ENCODE measurements at places on chromosomes 1 and 21. TPM values are rescaled to one million over a fixed set of nuclear protein-coding genes. Genes with fewer than 3 reads are reported as not detected.

- no peaks in the 10 kb centered on the region for H3K27me3 ChIP-seq
- H3K4me1 ChIP-seq, result peaks cover 29% of the 10 kb centered on the region
- H3K36me3 ChIP-seq, result no peaks in the 10 kb centered on the region
- no peak overlapping the region for H3K4me3 ChIP-seq
Observed at GRCh38 chr1:8031176-8031785, 5.2 kb upstream of the ERRFI1 start.

GIPC2 gene
- total RNA-seq, result 3.0 TPM

DNA sequence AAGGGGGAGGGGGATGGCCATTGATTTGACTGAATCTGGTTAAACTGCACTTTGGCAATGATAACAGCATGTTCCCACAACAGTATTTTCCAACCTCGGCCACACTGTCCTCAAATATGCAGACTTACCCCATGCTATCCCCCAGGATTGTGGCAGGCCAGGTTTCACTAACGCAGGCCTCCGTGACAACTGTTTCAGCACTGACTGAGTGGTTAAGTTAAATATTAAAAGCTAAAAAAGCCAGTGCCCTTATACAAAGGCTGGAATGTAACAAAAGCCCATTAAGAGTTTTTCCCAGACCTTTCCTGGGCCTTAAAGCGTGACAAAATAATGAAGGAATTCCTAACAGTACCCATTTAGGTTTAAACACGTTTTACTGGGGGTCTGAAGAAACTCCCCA lies 202.9 kb downstream of the USP25 start:
- no peak for DNase-seq
- peaks cover 21% of the 10 kb centered on the region for H3K4me1 ChIP-seq
- no peaks in the 10 kb centered on the region for H3K36me3 ChIP-seq

DNA sequence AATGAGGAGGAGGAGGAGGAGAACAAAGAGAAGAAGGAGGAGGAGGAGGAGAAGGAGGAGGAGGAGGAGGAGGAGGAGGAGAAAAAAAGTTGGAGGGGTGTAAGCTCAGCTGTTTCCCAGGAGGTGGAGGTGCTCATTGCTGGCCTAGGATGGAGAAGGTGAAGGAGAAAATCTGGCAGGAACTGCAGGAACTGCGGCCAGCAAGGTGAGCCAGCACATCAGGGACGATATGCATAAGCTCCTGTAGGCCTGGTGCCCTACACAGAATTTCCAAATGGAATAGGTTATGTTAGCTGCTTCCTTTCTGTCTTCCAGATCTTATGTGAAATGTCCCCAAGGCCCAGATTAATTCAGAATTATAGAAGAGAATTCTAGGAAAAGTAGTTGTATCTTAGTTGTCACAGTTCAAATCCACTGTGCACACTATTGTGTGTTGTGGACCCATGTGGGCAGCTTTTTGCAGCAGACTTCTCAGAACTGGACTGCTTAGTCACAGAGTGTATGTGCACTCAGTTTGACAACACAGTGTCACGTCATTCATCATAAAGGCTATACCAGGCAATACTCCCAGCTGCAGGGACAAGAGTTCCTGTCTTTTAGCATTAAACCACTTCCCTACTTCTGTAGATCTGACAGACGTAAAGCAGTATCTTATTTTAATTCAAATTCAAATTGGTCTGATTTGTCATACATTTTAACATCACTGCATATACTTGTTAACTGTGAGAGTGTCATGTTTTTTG lies 303.7 kb downstream of the HLX start:
- H3K36me3 ChIP-seq, result no peaks in the 10 kb centered on the region
- DNase-seq, result no peak
- no peaks in the 10 kb centered on the region for H3K4me1 ChIP-seq
- H3K27ac ChIP-seq, result no peak overlapping the region
- no peak overlapping the region for H3K4me3 ChIP-seq

PLEKHM2 gene
- 60.1 TPM for total RNA-seq

DNA sequence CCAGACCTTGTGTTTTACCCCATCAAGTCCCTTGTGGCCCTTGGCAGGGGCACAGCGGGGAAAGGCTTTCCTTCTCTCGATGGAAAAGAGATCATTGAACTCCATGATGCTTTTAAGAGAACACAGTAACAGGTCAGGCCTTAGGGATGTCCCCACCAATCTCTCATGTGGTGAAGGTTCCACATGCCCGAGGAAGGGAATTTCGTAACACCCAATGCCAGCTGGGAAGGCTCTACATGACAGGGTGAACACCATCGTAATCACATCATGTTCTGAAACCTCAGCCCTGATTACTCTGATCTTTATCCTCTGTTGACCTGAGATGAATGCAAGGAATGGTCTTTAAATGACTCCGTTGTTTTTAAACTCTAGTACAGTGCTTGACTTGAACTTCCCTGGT lies 105.5 kb upstream of the SPAG17 start:
- H3K4me1 ChIP-seq, result peaks cover 11% of the 10 kb centered on the region
- H3K27me3 ChIP-seq, result no peaks in the 10 kb centered on the region
- no peaks in the 10 kb centered on the region for H3K36me3 ChIP-seq
- no peak overlapping the region for H3K27ac ChIP-seq
- no peak overlapping the region for H3K4me3 ChIP-seq

DNA sequence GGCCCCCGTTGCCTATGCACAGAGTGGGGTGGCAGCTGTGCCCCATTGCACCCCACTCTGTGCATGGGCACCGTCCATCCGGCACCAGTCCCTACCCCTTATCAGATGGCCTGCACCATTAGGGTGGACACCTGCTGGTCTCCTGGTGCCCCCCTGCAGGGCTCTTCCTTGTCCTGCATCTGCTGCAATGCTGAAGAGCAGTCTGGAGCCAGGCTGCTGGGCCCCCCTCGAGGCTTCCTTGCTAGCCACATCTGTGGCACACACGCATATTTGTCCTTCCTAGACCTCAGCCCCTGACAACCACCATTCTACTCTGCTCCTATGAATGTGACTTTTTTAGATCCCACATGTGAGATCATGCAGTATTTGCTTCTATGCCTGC lies 56.4 kb downstream of the COL18A1 start:
- H3K36me3 ChIP-seq, result peaks cover 39% of the 10 kb centered on the region
- H3K27ac ChIP-seq, result no peak overlapping the region
- peaks cover 11% of the 10 kb centered on the region for H3K4me1 ChIP-seq
- H3K4me3 ChIP-seq, result no peak overlapping the region

GRCh38 chr1:205313563-205314308 lies 7.8 kb downstream of the NUAK2 start:
- peaks cover 41% of the 10 kb centered on the region for H3K4me1 ChIP-seq
- peak overlapping the region; percentile 95 for H3K27ac ChIP-seq
- H3K36me3 ChIP-seq, result no peaks in the 10 kb centered on the region
- H3K27me3 ChIP-seq, result no peaks in the 10 kb centered on the region
- H3K4me3 ChIP-seq, result peak overlapping the region; percentile 14

- DNase-seq, result no peak
- no peaks in the 10 kb centered on the region for H3K36me3 ChIP-seq
- no peak overlapping the region for H3K27ac ChIP-seq
- peaks cover 26% of the 10 kb centered on the region for H3K27me3 ChIP-seq
- H3K4me3 ChIP-seq, result no peak overlapping the region
Observed at GRCh38 chr21:46616656-46617055, 11.8 kb upstream of the S100B start.

DNA sequence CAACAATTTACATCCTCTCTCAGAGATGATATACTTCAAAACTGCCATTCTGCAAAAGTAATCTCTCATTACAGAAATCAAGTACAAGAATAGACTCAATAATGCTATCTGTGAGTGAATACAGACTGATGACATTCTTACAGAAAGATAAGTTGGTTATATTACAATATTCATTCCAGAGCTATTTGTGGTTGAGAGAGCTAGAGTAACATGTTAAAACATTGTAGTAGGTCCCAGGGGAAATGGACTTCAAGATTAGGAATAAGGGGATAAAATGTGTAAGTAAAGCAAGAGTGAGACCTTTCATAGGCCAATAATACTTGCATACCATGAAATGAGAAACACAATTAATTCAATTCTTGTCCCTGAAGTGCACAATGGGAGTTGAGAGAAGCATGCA lies 1.5 kb downstream of the F13B start:
- no peak overlapping the region for H3K4me3 ChIP-seq
- peaks cover 2% of the 10 kb centered on the region for H3K4me1 ChIP-seq
- DNase-seq, result no peak
- H3K27ac ChIP-seq, result no peak overlapping the region

GRCh38 chr1:149978547-149979023 lies 31.9 kb downstream of the OTUD7B start:
- peaks cover 14% of the 10 kb centered on the region for H3K36me3 ChIP-seq
- H3K4me1 ChIP-seq, result peaks cover 10% of the 10 kb centered on the region
- no peaks in the 10 kb centered on the region for H3K27me3 ChIP-seq

RORC gene
- 0.09 TPM for total RNA-seq

ZNF683 gene
- total RNA-seq, result not detected

DNA sequence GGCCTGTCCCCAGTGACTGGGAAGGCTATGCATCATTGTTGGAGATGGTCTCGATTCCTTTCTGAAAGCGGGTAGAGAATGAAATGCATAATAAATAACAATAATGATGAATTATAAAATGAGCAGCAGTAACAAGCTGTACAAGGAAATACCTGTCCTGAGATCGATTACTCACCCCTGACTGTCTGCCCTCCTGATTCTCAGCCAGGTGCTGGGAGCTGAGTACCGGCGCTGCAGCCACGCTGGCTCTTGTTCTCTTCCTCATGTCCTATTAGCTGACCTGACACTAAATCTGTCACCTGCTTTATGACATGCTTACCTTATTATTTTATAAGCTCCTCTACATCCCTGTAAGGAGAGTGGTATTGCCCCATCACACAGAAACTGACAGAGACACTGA lies 3.4 kb downstream of the AGPAT3 start:
- H3K36me3 ChIP-seq, result peaks cover 17% of the 10 kb centered on the region
- no peak for DNase-seq
- peaks cover 21% of the 10 kb centered on the region for H3K4me1 ChIP-seq
- no peaks in the 10 kb centered on the region for H3K27me3 ChIP-seq
- H3K27ac ChIP-seq, result no peak overlapping the region

GRCh38 chr1:232192781-232193450 lies 437.0 kb downstream of the SIPA1L2 start:
- H3K27ac ChIP-seq, result no peak overlapping the region
- no peaks in the 10 kb centered on the region for H3K36me3 ChIP-seq
- no peak overlapping the region for H3K4me3 ChIP-seq
- peaks cover 5% of the 10 kb centered on the region for H3K4me1 ChIP-seq

DNA sequence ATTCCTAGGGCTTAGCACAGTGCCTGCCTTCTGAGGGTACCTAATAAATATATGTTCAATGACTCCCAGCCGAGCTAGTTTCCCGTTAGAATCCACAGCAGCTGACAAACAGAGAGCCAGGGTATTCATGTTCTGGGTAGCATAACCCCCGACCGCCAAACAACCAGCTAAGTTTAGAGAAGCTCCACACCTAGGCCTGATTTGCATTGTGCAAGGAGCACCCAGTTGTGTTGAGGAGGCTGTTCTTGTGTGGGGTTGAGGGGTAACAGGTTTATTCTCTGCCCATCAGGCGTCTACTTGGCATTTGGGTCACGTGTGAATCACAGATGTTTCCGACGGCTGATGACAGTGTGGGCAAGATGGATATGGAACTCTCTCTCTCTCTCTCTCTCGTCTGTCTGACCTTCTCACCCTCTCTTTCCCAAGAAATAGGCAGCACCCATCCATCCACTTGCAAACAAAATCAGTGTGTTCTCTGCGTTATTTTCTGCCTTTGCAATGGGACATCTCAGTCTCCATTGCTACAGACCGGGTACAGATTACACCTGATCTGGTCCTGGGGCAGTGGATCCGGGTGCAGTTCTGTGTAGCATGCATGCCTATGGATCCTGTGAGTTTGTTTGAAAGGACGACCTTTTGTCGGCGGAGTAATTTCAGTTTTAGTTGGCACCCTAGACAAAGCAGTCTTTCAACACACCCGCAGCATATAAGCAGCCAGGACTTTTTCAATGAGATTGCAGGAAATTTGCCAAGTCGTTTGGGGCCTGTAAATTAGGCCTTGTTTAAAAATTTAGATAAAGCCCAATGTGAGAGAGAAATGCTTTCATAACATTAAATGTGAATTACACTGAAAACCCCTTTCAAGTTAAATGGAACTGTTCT lies 29.4 kb downstream of the KAZN start:
- H3K27ac ChIP-seq, result no peak overlapping the region
- no peaks in the 10 kb centered on the region for H3K36me3 ChIP-seq
- no peak overlapping the region for H3K4me3 ChIP-seq
- no peaks in the 10 kb centered on the region for H3K27me3 ChIP-seq
- no peak for DNase-seq

GRCh38 chr1:51331206-51332100 lies 1.1 kb upstream of the TTC39A start:
- peaks cover 20% of the 10 kb centered on the region for H3K4me1 ChIP-seq
- peak overlapping the region; percentile 93 for H3K27ac ChIP-seq
- H3K27me3 ChIP-seq, result peaks cover 9% of the 10 kb centered on the region

- peak; percentile 41 for DNase-seq
- H3K27ac ChIP-seq, result no peak overlapping the region
- no peaks in the 10 kb centered on the region for H3K36me3 ChIP-seq
- H3K27me3 ChIP-seq, result peaks cover 6% of the 10 kb centered on the region
- H3K4me3 ChIP-seq, result no peak overlapping the region
- peaks cover 4% of the 10 kb centered on the region for H3K4me1 ChIP-seq
Observed at GRCh38 chr1:119549719-119550132, 42.7 kb downstream of the HSD3B1 start.

NUP210L gene
- total RNA-seq, result 0.05 TPM

SPAG17 gene
- total RNA-seq, result 14.9 TPM

TMEM52 gene
- 1.8 TPM for total RNA-seq

DNA sequence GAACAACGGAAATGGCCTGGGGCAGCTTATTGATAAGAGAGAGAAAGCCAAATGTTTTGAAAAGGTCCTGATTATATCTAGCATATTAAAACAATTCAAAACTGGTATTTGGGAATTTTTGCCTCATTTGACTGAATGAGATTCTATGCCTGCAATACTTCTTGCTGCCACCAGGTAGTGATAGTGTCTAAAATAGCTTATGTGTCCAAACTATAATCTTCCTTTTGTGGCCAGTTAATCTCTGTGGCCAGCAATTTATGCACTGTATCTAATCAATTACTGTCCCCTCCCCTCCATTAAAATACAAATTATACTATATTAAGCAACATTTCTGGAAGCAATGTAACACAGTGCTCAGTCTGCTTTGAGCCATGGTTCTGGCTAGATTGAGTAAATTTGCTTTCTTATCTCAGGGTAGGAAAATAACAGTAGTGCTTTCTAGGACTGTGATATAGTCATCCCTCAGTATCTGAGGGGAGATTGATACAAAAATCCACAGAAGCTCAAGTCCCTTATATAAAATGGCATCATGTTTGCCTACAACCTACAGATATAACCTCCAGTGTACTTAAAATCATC lies 91.8 kb downstream of the FOXD2 start:
- no peak overlapping the region for H3K4me3 ChIP-seq
- H3K36me3 ChIP-seq, result no peaks in the 10 kb centered on the region
- H3K27me3 ChIP-seq, result peaks cover 42% of the 10 kb centered on the region
- peaks cover 12% of the 10 kb centered on the region for H3K4me1 ChIP-seq
- DNase-seq, result no peak

TMEM61 gene
- 1.3 TPM for total RNA-seq

- H3K27ac ChIP-seq, result no peak overlapping the region
- no peaks in the 10 kb centered on the region for H3K27me3 ChIP-seq
- H3K4me1 ChIP-seq, result peaks cover 10% of the 10 kb centered on the region
- no peak overlapping the region for H3K4me3 ChIP-seq
- H3K36me3 ChIP-seq, result no peaks in the 10 kb centered on the region
- DNase-seq, result no peak
Observed at GRCh38 chr1:176466514-176466913, 3.5 kb downstream of the PAPPA2 start.

All from progenitor cell of endocrine pancreas (in vitro differentiated cells).